ENCODE measurements at places on chromosomes 5 and 9.

GRCh38 chr9:34457266-34458012, 931 bp downstream of the FAM219A start:
- DNase-seq = peak; percentile 32

- DNase-seq = no peak
These were observed 189.6 kb downstream of the DOCK8 start for GRCh38 chr9:404234-404633.

DNA sequence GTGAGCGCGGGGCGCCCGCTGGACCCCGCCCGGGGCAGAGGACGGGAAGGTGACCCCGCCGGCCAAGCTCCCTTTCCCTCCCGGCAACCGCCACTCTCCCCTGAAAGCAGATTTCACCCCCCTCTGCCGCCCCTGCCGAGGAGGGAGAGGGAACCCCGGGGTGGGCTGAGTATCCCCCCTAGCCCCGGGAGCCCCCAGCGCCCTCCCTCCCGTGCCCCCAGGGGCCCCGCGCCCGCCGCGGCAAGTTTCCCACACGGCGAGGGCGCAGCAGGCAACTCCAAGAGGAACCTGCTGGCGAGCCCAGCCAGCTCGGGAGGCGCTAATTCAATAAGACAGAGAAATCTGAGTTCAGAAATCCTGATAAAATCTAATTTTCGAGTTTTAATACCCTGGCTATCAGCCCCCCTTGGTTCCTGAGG, 1.6 kb downstream of the NTNG2 start:
- no peak for DNase-seq

- DNase-seq = no peak
These were observed 70.5 kb downstream of the JAKMIP2 start for GRCh38 chr5:147712019-147712418.

DNA sequence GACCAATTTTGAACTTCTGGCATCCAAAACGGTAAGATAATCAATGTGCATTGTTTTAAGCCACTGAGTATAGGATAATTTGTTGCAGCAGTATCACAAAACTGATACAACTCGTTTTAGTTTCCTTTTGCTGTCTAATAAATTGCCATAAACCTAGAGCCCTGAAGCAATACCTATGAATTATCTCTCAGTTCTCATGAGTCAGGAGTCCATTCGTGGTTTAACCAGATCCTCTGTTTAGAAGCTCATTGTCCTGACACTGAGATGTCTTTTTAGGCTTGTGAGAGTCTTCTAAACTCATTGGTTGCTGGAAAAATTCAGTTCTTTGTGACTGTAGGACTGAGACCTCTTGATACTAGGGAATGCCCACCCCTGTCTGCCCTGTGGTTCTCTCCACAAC, 262.9 kb downstream of the SEMA5A start:
- DNase-seq = no peak

DNA sequence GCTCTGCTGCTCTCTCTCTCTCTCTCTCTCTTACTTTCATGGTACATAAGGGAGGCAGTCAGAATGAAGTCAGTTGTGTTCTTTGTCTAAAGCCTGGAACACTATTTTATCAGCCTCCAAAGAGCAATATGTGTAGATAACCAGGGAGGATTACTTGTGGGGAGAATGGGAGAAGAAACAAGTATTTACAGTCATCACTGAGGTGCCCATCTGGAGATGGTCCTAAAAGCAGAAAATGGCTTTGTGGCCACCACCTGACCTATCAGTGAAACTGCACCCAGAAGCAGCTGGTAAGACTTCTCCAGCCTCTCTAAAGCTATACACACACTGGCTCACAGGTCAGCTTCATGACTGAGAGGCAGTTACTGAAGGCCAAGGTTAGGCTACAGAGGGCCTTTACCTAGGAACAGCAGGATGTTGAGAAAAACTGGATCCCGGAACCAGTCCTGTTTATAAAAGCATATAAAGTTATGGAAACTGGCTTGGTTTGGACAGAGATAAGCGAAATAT, 75.1 kb downstream of the MRPS27 start:
- no peak for DNase-seq

- DNase-seq = no peak
These were observed 125.3 kb upstream of the IQGAP2 start for GRCh38 chr5:76277736-76278135.

DNA sequence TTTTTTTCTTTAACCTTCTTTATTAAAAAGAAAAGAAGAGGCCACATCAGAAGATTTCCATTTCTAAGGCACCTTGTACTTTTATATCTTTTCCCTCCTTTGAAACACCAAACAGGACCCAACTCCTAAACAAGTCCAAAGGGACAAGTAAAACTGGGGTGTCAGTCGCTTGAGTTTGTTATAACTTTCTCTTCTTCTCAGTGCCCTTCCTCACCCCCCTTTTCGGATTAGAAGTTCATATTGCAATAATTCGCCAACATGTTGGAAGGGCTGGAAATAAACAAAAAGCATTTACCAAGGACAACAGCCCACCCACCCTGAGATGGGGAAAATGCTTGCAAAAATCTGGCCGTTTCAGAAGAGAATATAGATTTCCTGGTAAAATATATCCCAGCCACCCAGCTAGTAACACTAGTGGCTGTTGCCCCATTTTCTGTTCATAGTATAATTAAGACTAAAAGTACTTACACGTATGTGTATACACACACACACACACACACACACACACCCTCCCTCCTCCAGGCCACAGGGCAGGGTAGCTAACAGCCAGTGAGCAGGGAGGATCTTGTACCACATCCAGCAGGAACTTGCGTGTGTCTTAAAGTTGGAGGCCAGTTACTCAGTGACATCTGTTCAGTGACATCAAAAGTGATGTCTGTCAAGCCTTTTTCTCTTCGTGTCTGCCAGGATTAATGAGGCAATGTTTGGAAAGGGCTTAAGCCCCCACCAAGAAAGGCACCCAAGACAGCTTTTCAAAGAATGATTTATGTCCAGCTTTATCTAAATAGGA, 149.1 kb upstream of the KLF4 start:
- no peak for DNase-seq

DNA sequence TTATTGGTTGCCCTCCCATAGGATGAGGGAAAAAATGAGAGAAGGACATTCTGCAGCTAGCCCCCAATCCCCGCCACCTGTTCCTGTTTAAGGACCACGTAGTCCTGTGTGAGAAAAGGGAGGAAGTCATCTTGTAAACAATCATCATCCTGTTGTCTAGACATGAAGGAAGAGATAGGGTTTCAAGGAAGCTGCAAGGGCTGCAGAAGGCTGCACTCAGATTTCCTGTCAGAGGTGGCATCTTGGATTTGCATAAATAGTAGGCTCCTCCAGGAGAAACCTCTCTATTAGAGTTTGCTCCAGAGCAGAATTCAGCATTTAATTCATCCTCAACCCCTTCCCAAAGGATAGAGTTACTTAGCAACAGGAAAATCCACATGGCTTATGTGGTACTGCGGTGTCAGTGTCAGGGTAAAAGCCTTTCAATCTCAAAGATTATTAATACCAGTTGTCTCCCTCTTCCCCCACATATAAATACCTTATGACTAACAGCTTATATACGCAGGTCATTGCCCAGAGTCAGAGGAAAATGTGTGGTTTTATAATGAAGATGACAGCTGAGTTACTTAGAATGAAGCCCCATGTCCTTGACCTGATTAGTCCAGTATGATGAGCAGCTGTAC, 4.6 kb upstream of the DNAJC18 start:
- no peak for DNase-seq

DNA sequence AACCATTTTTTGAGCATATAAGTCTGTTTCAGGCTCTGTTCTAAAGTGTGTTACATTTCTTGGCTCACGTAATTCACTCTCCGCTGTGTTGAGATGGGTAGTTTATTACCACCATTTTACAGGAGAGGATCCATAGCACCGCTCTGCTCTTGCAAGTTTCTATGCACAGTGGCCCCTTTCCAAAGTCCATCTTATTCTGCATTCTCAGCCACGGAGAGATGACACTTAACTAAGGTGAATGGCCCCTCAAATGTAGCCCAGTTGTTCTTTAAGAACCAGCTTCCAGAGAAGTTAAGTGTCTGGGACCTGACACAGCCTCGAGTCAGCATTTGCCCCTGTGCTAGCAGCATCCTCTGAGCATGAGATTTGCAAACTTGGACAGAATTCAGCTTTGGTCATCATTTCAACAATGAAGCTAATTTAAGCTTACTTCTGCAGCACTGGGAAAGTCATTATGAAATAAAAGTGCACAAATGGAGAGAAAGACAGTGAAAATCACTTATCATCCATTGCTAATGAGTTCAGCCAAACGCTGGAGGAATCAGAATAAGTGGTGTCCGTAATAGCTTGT, 61.9 kb downstream of the FAM78A start:
- DNase-seq = no peak

GRCh38 chr5:83059341-83059740, 17.9 kb downstream of the TMEM167A start:
- DNase-seq = no peak

DNA sequence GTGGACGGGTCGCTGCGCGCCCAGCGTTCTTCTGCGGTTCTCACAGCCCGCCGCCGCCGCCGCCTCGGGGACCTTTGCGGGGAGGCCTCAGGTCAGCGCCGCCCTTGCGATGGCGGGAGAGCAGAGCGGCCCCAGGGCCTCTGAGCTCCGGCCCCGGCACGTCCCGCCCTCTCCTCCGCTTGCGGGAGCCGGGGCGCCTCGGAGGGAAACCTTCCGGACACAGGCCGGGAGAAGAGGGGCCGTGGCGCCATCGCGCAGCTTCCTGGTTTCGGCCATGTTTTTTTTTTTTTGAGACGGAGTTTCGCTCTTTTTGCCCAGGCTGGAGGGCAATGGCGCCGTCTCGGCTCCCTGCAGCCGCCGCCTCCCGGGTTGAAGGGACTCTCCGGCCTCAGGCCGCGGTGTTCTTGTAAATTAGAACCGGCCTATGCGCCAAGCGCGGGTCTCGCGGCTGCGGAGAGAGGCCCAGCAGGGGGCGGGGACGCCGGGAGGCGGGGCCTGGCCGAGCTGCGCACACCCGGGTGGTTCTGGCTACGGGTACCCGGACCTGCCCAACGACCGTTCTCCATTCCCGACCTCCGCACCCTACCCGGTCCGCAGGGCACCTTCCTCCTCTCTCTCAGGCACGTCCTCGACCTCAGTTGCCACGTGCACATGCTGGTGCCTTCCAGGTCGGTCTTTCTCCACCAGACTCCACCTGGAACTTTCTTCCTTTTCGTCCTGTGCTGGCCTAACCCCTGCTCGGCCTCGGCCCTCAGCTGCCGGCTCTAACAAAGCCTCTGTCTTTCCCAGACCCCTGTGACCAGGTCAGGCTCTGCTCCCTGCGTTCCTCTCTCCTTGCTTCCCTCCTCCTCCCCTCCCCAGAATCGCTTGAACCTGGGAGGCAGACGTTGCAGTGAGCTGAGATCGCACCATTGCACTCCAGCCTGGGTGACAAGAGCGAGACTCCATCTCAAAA, 28.8 kb upstream of the MGAT1 start:
- peak; percentile 16 for DNase-seq

DNA sequence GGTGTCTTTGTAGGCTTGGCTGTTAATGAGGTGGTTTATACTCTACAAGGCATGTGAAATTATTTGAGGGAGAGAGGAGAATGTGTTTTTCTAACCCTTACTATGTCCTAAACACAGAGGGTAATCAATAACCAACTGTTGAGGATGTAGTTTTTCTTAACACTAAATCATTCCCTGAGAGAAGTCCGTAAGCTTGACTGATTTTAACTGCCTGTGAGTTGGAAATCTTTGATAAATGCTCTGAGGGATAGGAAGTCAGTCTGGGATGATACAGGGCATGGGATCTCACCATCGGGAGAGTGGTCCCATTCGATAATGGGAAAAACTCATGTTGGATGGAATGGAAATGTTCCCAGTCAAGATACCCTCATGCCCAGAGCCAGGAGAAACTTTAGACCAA, 249.6 kb downstream of the PDZD2 start:
- DNase-seq = no peak

DNA sequence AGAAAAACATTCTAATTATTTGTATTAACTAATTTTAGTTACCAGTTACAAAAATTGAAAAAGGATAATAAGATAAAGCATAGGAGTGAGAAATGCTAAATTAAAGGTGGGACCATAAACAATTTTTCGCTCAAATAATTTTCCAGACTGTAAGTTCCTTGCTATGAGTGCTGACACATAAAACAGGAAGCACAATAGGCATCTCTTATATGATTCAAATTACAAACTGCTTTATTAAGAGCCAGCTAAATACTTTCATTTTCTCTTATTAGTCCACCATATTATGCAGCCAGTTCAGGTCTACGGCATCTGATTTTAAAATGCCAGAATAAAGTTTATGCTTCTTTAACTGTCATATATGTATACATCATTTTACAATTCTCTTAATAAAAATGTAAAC, 4.4 kb downstream of the RC3H2 start:
- no peak for DNase-seq

DNA sequence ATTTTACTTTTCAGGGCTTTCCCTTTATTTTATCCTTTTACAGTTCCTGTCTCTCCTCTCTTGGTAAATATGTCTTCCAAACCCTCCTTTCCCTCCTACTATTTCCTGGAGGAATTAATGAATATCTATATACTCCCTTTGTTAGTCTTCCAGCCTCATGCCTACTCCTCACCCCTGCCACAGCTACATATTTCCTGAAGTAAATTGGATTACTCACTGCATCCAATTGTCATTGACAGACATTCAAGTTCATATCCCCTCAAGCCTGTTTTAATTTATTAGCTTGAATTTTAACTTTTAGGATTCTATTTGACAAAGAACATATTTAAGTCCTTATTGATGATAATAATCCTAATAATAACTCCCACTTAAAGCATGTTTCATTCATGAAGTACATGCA, 314.5 kb downstream of the TMEM161B start:
- DNase-seq = no peak

DNA sequence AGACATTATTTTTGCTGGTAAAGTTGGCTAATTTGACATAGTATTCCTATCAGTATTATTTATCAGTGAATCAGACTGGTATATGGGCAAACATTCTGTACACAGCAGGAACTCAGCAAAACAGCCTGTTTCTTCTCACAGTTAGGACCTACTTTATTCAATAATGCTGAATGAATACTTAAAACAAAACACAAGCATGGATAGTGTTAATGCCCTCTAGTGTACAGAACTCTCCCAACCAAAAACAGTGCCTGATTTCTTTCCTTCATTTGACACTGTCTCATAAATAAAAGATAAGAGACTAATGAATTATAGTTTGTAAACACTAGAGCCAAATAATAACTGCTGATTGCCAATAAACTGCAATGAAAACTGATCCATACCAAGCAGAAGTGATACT, 1113.3 kb downstream of the PTPRD start:
- DNase-seq = no peak

GRCh38 chr5:74685979-74686631, 1.1 kb downstream of the HEXB start:
- no peak for DNase-seq

DNA sequence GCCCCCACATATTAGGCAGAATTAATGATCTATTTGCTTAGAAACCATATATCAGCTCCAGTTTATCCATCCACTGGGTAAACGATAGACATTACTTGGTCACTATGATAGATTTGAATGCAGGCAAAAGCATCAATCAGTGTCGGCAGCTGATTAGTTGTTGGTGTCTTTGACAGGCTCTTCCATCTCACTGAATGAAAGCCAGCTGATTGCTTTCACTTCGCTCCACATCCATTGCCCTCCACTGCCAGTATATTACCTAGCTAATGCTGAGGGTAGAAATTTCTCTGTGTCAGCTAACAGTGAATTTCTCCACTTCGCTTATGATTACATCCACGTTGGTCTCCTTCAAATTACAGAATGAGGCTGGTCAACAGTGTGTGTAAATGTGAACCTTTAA, 821.3 kb upstream of the TYRP1 start:
- peak; percentile 21 for DNase-seq

- DNase-seq = no peak
These were observed 361.8 kb downstream of the KDM4C start for GRCh38 chr9:7119612-7120011.

GRCh38 chr9:88007291-88007650, 32.9 kb upstream of the CDK20 start:
- DNase-seq = no peak

- no peak for DNase-seq
These were observed 515.2 kb downstream of the ZNF608 start for GRCh38 chr5:124231230-124231629.
